Spleen (tissue), 13 donors: ENCODE measurements at places on chromosomes 7 and 10. TPM values are rescaled to one million over a fixed set of nuclear protein-coding genes. Genes with fewer than 3 reads are reported as not detected.

Gene SLC39A12
- 0.13 TPM for total RNA-seq

Gene ZNF485
- total RNA-seq: 3.1 TPM

Gene MMP21
- not detected for total RNA-seq

Gene TRPV6
- total RNA-seq: 0.06 TPM

Gene DYNC1I1
- 3.8 TPM for total RNA-seq

Gene FAM221A
- 6.8 TPM for total RNA-seq

Gene STAMBPL1
- total RNA-seq: 23.4 TPM

Gene POU6F2
- not detected for total RNA-seq

Gene FXYD4
- total RNA-seq: not detected

Gene LANCL2
- 13.5 TPM for total RNA-seq

Gene ANKIB1
- total RNA-seq: 49.8 TPM

Gene CALHM3
- total RNA-seq: not detected

Gene CFAP70
- total RNA-seq: 1.7 TPM

Gene COL26A1
- not detected for total RNA-seq

Gene SUMF2
- total RNA-seq: 129 TPM

Gene SPDYE3
- not detected for total RNA-seq

Gene KCNH2
- 2.8 TPM for total RNA-seq

Gene GTF2IRD1
- 2.9 TPM for total RNA-seq

DNA sequence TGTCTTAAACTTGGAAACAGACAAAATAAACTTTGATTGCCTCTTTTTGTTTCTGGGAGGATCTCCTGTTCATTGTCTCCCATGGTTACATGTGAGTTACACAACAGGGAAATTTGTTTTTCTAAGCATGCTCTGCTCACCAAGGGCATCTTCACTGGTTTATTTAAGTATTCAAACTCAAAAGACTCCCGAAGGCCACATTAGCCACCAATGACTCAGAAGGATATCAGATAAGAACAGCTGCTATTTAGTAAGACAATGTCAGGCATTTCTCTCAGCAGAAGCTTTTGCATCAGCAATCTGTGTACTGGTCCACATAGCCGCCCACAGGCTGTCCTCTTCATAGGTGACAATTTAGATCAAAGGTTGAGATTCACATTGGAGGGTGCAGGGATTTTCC lies 19.3 kb downstream of the OR6B1 start:
- no peak for DNase-seq

DNA sequence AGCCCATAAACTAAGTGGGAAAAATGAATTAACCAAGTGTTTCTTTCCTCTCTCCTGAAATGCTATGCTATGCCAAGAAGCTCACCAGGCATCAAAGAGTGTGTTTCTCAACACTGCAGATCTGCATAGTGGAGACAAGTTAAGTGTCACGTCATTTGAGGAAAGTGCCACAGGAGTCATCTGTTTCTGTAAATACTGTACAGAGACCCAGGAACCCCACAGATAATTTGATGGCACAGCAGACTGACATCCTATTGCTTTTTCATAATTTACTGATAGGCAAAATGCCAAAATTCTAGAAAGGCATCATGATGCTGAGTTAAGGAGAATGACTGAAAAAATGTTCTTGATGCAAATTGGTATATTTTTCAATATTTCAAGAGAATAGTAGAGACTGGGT lies 124.3 kb downstream of the NRCAM start:
- DNase-seq: no peak

GRCh38 chr10:5614155-5614721 lies 52.2 kb downstream of the ASB13 start:
- no peak for DNase-seq

GRCh38 chr7:17523813-17524739 lies 225.6 kb downstream of the AHR start:
- DNase-seq: no peak

DNA sequence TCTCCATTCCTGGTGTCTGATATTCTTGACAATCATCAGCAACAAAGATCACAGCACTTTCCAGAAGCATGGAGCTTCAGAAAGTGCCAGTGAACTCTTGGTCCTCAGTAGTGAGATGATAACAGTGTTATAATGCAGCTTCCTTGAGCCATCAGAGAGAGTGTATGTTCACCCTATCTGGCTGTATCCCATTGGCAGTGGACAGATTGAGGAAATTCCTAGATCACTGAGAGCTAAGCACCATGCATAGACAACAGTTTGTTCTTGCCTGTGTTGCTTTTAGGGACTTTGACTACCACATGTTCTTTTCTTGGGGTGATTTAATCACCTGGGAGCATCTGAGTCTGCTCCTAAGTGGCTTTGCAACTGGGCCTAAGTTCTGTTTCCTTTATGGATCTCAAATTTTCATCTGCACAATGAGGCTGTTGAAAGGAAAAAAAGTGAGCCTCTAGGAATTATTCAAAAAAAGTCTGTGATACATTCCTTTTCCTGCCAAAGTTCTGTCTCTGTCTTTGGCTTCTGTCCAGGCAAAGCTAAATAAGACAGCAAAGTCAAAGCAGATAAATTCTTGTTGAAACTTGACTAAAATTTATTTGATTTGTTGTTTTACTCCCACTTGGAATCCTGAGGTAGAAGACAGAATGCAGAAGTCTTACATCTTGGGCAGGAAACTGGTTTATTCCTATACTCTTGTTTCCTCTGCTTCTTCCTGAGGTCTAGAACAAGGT lies 14.5 kb upstream of the ZNF282 start:
- DNase-seq: no peak

DNA sequence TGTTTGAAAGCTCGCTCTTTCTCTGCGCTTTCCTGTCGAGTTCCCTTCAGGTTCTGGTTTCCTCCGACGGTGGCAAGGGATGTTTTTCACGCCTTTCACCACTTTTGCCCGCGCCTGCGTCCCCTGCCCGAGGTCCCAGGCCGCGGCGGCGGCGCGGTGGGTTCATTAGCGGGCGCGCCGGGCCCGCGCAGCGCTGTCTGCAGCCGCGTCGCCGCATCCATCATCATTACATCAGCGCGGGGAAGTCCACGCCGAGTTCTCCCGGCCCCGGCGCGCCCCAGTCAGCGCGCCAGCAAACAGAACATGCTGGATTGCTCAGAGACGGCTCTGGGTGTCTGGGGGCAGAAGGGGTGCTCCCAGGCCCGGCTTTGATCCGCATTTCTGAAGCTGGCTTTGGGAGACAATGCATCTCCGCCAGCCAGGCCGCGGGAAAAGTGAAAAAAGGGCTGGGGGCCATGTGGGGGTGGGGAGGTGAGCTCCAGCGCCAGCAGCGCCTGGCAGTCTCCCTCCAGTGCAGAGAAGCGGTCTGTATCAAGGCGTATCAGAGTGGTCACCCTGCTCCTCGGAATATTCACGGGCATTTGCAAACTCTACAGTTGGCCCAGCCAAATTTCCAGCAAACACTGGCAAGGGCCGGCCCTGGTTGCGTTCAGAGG lies 8.9 kb downstream of the GLI3 start:
- DNase-seq: no peak

DNA sequence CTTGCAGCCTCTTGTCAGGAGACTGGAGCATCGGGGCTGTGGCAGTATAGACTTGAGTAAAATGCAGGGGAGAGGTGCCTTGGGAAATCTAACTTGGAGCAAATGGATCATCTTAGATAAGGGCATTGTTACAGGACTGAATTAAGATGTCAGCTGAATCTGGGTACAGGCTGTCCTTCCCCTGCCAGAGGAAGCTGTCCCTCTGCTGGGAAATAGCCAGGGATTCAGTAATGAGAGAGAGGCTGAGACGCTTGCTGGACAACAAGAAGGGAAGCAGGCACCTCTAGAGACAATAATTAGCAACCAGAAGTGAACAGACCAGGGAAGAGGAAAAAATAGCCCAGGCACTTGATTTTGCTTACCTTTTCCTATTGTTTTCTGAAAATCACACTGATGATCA lies 20.7 kb upstream of the RAPGEF5 start:
- no peak for DNase-seq

DNA sequence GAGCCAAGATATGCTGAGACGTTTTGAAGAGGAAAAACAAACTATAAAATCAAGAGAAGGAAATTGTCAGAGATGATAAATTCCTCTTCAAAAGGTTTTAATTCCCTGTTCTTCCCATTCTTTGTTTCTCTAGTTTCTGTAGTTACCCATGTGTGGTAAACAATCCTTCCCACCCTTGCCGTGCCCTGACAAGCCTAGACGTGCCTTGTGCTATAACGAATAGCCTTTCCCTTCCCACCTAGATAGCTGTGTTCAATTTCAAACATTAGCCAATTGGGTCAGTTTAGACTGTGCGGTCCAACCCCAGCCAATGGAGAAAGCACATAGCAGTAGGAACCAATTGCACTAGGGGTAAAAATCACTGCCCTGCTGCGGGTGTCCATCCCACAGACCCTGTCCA lies 138.1 kb downstream of the RALA start:
- DNase-seq: no peak

GRCh38 chr10:103549349-103549685 lies 55.8 kb downstream of the NEURL1 start:
- DNase-seq: peak; percentile 54

DNA sequence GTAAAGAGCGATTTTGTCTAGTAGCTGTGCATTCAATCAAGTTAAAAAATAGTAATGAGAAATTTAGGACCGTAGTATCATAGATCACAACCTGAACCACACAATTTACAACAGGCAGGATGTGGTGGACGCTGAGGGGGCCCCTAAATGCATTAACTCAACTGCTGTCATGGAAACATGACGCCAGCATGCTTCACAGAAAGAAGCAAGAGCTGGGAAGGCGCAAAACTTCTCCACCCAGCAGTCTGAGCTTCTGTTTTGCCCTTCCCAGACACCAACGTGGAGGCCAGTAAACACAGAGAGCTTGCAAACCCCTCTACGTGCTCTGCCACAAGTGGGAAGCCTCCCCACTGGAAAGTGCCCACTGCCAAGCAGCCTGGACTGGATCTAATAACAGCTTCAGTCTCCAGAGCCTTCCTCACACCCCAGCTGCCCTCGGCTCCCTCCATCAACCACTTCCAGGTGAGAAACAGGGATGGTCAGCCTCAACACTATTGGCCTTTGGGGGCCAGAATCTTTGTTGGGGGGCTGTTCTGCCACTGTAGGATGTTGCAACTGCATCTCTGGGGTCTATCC lies 151.8 kb downstream of the SFMBT2 start:
- DNase-seq: no peak

GRCh38 chr10:112307358-112308124 lies 24.3 kb downstream of the TECTB start:
- DNase-seq: no peak

DNA sequence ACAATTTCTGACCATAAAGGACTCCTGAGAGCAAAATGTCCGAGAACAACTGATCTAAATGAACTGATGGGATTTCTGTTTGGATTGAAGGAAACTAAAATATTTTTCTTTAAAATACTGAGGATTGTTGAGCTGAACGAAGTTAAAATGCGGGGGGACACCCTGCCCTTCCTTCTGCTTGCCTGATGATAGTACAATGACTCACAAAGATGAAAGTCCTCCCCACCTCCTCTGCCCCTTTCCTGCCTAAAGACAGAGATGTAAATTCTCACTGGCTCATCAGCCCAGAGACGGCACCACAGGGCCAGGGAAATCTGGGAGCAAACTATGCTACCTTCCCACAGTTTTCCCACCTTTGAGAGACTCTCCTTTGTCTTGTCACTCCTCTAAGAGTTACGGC lies 180.6 kb downstream of the PHTF2 start:
- no peak for DNase-seq

DNA sequence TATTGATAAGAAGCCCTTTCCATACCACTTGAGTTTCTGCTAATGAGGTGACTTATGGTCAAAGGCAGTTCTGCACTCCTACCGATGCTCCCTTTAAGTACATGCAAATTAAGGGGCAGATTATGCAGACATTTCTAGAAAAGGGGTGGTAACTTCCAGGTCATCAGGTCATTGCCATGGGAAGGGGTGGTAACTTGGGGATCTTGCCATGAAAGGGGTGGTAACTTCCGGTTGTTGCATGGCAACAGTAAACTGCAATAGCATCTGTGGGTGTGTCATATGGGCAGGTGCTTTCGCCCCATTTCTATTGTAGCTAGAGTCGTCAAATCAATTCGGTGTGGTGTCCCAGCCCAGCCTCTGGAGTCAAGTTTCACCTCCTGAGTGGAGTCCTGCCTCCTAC lies 150.9 kb downstream of the UBE2H start:
- DNase-seq: peak; percentile 12

DNA sequence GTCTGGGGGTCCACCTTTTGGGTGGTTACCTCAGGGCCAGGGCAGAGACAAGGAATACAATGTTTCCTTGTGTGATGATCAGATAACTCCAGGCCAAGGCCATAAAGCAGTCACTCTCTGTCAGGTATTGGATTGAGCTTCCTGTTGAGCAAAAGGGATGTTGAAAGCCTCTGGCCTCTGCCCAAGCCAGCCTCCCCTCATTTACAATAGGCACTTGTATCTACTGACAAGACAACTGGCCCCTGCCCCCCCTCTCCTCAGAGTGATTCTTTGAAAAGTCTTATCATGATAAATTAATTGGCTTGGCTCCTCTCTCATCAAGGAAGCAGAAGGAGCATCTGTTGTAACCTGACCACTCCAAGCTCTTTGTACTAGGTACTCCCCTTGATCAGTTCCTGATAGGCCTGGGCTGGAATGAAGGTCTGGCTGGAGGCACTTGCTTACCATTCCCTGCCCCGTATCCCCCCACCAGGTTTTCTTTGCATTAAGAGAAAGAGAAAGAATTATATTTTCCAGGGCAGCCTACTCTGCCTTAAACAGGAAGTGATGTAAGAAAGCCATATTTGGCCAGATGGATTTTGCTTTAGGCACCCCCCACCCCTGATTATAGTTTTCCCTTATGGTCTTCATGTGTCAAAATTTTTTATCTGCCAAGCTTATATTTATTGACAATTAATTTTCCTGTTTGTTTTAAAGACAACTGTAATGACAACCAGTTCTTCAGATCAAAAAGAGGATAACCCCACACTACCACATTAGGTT lies 42.1 kb upstream of the HPS1 start:
- no peak for DNase-seq

GRCh38 chr10:19096501-19097073 lies 48.0 kb downstream of the MALRD1 start:
- no peak for DNase-seq

GRCh38 chr7:135180122-135180521 lies 9.6 kb upstream of the CYREN start:
- no peak for DNase-seq

GRCh38 chr10:119687192-119688032 lies 36.2 kb downstream of the BAG3 start:
- DNase-seq: no peak

- peak; percentile 32 for DNase-seq
Measured at GRCh38 chr10:61410353-61411070, 42.7 kb downstream of the TMEM26 start.

GRCh38 chr10:61904733-61905725 lies 3.5 kb downstream of the ARID5B start:
- DNase-seq: no peak

- no peak for DNase-seq
Measured at GRCh38 chr10:93473804-93474472, 8.2 kb downstream of the MYOF start.

- no peak for DNase-seq
Measured at GRCh38 chr7:104790440-104790839, 223.6 kb upstream of the KMT2E start.

DNA sequence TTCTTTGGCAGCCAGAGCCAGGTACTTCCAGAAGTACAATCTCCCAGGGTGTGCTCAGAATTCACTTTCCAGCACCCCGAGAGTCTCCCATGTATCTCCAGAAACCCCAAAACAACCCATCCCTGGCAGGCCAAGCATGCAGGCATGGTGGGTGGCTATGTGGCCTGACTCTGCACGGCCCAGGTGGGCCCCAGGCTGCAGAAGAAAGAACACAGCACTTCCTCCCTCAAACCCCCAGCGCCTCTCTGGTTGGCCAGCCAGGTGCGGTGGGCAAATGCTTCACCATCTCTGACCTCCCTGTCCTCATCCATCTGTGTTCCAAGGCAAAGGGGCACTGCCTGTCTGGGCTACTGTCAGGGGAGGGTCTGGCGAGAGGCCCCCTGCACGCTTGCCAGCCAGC lies 100.3 kb downstream of the MKI67 start:
- DNase-seq: no peak

GRCh38 chr7:44629829-44630522 lies 23.5 kb downstream of the OGDH start:
- DNase-seq: no peak
